ENCODE measurements at places on chromosomes 3 and 15.

DNA sequence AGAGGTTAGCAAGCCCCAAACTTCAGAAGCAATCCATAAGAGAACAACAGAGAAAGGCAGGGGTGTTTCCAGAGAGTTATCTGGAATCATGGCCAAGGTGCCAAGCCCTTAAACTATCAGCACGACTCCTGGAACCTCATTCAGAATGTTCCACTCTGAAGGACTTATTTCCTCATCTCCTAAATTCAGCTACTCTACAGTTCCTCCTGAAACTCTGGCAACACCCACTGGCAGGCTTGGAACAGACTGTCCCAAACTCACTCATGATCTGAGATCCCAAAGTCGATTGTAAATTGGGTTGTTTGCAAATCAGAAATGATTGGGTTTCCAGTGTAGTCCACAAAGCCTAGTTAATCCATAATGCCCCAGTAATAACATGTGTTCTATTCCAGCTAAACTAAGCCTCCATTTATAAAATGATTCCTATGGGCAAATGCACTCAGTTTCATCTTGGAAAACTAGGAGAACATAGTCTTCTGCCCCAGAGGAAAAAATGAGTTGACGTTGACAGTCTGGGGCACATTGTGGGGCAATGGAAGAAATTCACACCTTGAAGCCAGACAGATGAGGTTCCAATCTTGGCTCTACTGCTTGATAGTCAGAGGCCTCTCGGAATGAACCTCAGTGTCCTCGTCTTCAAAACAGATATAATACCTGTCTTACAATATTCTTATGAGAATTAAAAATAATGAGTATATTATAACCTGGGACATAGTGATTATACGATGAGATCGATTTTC, 65.9 kb downstream of the SLCO2A1 start:
- DNase-seq, result no peak

DNA sequence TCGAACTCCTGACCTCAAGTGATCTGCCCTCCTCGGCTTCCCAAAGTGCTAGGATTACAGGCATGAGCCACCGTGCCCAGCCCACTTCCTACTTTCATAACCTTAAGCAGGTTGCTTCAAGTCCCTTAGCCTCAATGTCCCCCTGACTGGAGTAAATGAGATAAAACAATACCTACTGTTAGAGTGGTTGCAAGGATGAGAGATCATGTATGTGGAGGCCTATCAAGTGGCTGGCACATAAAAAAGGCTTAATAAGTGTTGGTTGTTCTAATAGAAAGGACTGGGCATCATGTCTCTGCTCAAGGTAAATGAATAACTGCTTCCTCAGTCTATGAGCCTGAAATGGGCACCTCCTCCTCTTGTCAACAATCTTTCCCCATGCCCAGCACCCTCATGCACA, 25.9 kb upstream of the UBE2E1 start:
- DNase-seq, result no peak

DNA sequence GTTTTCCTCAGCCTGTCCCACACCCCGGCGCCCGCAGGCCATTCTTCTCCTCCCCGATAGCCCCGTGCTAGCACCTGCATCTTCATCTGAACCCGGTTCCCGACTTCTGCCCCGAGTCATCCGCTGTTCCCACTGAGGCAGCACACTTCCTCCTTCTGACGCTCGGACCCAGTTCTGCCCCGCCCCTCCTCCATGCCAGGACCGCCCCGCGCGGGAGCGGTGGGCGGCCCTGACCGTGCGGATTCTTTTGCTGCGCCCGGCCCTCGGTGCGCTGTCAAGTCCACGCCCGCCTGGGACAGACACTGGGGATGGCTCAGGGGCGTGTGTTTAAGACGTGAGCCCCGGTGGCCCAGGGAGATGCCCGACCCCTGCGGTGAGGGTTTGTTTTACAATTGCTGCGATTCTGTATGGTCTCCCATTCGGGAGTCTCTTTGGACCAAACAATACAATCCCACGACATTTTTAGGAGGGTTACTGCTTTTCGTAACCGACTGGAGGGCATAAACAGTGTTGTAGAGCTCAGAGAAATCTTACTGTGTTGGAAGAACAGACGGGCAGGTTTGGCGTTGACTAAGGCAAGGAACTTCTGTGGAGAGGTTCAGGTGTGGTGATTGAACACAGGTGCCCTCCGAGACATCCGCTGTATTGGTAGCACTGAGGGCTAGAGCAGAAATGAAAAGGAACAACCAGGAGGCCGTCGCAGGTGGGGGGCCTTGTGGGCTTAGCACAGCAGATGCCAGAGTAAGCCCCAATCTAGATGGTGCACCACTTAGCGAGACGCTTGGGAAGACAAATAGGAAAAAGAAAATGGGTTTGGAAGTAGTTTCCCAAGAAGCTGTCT, 716 bp downstream of the PTPN23 start:
- peak; percentile 76 for DNase-seq

DNA sequence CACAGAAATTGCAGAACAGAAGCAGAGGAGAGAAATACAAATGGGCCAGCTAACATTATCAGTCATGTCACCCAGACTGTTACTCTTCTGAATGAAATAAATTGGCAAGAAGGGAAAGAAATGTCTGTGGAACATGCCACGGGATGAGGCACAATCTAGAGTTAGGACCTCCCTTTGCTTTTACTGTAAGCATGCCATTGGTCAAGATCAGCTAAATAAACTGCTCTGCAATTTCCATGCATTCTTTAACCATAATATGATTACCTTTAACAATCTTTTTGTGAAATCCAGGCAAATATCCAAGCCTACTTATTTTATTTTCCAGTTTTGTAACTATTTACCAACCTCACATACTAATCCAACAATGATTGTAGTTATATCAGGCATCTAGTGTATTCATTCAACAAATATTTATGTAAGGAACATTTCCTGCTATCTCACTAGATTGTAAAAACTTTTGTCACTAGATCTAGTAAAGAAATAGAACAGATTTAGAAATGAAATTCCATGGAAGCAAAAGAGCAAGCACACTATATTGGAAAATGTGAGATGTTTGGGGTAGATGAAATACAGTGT, 383.4 kb downstream of the MECOM start:
- no peak for DNase-seq

DNA sequence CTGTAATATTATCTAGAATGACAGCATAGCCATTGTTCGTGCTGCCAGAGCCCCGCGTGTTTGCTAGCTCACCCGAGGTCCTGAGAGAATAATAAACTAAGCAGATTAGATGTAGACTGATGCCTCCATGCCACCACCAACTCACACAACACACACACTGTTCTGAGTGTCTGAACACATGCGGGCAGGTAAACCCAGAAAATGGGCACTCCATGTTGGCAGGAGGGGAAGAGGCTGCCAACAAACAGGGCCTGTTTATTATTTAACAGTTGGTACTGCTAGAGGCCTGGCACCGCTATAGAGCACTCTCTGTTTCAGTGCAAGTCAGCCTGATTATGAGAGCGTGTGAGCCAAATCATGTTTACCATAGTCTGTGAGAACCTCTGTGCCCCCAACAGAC, 299.0 kb downstream of the ZBTB20 start:
- DNase-seq, result no peak

DNA sequence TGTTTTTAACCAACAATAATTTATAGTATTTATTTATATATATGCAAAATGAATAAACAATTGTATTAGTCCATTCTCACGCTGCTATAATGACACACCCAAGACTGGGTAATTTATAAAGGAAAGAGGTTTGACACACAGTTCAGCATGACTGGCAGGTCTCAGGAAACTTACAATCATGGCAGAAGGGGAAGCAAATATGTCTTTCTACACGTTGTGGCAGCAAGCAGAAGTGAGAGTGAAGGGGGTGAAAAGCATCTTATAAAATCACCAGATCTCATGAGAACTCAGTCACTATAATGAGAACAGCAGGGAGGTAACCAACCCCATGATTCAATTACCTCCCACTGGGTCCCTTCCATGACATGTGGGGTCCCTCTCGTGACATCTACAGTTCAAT, 162.8 kb upstream of the SLITRK3 start:
- no peak for DNase-seq

DNA sequence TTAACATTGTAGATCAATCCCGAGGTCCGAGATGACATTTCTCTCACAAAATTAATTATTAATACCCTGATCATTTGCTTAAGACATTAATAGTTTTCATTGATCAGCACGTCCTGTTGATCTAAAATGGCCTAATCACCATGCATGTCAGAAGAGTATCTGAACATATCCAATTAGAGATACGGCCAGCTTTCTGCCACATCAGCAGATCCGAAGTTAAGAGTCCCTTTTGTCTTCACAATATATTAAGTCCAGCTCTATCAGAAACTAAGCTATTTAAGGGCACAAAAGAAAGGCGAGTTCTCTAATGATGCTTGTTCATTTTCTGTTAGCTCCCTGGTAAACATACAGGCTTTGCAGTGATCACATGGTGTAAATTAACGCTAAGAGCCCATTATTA, 470.3 kb downstream of the CNTN4 start:
- DNase-seq, result no peak

- no peak for DNase-seq
Observed at GRCh38 chr3:169082076-169082475, 581.4 kb downstream of the MECOM start.

- no peak for DNase-seq
Observed at GRCh38 chr3:126515066-126515706, 2.4 kb downstream of the UROC1 start.

DNA sequence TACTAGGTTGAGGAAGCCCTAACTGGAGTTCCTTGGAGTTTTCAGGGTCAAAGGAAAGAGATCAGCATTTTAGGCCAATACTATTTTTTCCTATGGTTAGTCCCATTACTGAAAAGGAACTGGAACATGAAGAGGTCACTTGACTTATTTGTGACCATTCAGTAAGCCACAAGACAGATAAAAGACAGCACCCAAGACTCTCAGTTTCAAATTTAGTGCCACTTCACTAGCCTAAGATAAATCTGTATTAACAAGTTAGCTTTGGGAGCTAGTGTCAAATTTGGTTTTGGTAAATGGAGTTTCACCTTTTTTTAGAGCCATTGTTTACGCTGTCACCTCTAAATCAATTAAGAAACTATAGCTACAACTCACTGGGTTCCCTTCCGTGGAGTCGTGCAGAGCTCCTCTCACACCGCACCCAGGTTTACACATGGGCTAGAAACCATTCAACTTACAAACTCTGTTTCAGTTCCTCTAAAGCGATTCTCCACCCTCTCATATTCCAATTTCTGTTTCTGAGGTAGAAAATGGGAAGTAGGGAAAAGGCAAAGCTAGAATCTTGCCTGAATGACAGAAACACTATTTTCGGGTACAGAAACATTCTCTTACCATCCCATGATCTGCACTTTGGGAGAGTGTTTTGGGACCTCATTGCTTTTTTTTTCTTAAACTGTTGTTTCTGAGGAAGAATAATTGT, 14.4 kb downstream of the CCDC32 start:
- no peak for DNase-seq

- peak; percentile 34 for DNase-seq
Observed at GRCh38 chr3:123244128-123244527, 42.4 kb downstream of the SEC22A start.

DNA sequence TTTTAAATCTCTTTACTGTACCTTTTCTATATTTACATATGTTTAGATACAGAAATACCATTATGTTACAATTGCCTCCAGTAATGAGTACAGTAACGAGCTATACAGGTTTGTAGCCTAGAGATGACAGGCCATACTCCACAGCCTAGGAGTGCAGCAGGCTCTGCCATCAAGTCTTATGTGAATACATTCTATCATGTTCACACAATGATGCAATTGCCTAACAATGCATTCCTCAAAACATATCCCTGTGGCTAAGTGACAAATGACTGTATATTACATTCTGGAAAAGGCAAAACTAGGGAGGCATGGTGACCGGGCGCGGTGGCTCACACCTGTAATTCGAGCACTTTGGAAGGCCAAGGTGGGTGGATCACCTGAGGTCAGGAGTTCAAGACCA, 192.4 kb upstream of the IGF1R start:
- no peak for DNase-seq

- no peak for DNase-seq
Observed at GRCh38 chr15:69325456-69325971, 26.8 kb downstream of the PAQR5 start.

GRCh38 chr3:138433892-138434275, 532 bp upstream of the ESYT3 start:
- no peak for DNase-seq

- DNase-seq, result no peak
Observed at GRCh38 chr3:117892431-117892841, 1142.2 kb downstream of the IGSF11 start.

GRCh38 chr3:61877359-61878138, 316.2 kb downstream of the PTPRG start:
- no peak for DNase-seq

DNA sequence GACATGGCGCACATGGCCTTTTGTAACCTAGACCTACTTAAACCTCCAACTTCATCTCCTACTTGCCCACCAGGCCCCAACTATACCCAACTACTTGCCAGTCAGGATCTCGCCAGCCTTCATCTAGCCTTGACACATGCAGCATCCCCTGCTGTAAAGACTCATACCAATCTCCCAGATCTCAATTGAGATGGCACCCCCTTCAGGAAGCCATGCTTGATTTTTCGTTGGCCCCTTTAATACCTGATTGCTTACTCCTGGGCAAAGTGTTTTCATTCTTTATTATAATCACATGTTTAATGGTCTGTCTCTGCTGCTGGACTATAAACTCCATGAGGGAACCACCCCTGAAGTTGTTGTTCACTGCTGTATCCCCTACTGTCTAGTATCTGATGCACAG, 150.8 kb downstream of the SOX2 start:
- no peak for DNase-seq

Measured in CD4-positive, alpha-beta T cell treated with Interleukin-10 for 1 hour (primary cell).